Trophoblast cell (in vitro differentiated cells and primary cell): ENCODE measurements at places on chromosomes 7 and 10.

DNA sequence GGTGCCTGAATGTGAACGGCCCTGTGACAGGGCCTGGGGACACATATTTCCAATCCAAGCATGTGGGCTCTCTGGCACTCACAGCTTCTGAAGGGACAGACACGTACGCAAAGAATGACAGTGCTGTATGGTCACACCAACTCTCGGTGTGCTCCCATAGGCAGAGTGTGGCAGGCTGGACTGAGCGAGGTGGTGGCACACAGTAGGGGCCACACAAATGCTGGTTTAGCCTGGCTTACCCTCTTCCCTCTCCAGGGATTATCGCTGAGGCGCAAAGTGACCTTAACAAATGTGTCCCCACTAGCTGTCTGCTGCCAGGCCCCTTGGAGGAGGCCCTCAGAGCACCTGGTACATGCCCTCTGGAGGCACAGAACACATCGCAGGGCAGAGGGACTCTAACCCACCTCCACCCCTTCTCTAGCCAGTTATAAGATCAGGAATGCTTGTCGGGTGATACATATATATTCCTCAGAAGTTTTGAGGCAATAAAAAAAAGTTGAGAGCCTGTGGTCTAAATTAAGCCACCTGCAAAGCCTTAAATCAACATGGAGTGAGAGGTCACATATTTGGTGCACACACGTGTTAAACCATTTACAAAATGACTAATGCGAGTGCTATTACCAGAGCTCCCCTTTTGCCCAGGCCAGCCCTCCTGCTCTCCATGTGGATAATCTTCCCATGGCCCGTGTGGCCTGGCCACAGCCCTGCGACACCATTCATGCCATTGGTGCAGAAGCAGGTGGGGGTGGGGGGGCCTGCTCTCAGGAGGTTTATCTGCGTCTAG, 262.8 kb upstream of the GRB10 start:
- DNase-seq: no peak

GRCh38 chr7:133135451-133135850, 53.6 kb upstream of the CHCHD3 start:
- DNase-seq: peak; percentile 35

DNA sequence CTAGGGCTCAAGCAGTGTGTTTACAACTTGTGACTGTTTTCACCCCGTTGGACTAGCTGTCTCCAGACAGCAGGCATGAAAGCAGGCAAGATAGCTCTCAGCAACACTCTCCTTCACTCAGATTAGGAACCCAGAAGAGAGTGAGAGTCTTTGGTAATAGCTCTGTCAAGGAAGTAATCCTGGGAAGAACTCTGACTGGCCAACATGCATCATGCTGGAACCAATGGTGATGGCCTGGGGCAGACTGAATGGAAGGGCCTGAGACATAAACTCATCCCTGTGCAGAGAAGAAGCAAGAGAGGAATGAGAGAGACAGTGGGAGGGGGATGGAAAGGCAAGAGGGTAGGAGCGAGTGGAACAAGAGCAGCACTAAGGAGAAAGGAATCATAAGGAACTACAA, 48.9 kb downstream of the AKR1D1 start:
- no peak for DNase-seq

DNA sequence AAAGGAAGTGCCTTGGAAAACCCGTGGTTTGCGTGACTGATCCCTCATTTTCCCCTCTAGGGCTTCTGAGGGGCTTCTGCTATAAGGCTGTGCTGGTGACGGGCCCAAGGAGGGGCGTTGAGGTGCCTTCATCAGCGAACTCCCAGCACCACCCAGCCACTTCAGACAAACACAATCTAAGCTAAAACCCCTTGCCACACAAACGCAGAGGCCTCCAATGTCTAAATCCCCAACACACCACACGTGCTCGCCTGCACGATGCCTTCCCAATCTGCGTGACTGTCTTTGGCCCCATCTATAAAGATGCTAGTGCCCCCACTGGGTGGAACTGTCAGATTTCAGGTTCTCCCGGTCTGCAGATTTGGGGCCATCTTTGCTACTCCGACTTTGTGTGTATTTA, 4.1 kb upstream of the GAD2 start:
- no peak for DNase-seq

DNA sequence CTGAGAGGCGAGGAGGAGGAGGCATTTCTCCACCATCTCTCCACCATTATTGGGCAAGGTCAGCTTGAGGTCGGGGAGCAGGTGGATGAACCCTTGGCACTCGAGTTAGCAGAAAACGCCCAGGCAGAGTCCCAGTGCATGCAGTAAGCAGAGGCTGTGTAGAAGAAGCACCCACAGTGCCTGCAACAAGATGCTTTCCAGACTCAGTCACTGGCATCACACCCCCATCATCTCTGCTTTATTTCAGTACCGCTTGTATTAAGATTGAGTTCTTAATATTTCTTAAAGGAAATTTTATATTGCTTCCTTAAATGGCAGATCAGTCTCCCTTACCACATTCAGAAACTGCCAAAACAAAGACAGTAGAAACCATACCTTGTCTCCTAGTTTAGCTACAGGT, 122.3 kb upstream of the PPIF start:
- no peak for DNase-seq

GRCh38 chr10:91335147-91335546, 75.0 kb upstream of the HECTD2 start:
- DNase-seq: no peak

- DNase-seq: no peak
Observed at GRCh38 chr10:61059636-61060035, 115.7 kb upstream of the RHOBTB1 start.

GRCh38 chr10:676178-676577, 13.3 kb downstream of the DIP2C start:
- DNase-seq: no peak

- peak; percentile 66 for DNase-seq
Observed at GRCh38 chr7:121020249-121020988, 31.9 kb downstream of the CPED1 start.

DNA sequence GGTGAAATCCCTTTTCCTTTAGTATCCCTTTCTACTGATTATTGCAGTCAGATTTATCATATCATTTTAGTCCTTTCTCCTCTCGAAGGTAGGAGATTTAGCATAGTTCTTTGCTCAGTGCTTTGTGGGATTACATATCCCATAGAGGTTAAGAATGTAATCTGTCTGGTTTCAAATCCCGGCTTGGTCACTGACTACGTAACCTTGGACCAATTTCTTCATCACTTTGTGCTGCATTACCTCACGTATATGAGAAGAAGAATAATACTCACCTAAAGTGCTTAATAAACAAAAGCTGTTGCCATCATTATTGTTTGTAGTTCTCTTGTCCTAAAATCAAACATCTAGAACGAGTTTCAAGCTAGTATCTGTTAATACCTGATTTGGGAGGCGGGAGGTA, 74.0 kb downstream of the KMT2E start:
- peak; percentile 68 for DNase-seq

GRCh38 chr10:21318540-21319167, 206.8 kb downstream of the SKIDA1 start:
- no peak for DNase-seq

DNA sequence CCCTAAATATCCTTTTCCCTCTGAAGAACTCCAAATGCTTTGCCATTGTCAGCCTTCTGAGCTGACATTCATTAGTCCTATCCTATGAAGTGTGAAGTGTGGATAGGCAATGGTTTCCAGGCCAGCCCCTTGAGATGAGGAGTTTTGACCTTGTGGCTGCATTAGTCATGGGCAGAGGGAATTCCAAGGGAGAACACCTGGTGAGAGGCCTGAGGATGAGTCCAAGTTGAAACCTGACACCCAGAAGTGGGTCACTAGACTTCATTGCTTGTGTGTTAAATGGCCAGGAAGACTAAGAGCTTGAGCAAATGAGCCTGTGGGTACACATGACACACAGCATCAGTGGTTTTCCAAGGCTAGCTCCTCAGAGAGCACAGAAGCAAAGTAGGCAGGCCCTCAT, 260.8 kb downstream of the SKAP2 start:
- DNase-seq: peak; percentile 66

GRCh38 chr10:110558041-110558440, 9.5 kb upstream of the SMC3 start:
- DNase-seq: no peak

- no peak for DNase-seq
Observed at GRCh38 chr10:6194311-6194710, 8.4 kb upstream of the PFKFB3 start.

GRCh38 chr10:115856580-115856979, 416.4 kb downstream of the GFRA1 start:
- no peak for DNase-seq

DNA sequence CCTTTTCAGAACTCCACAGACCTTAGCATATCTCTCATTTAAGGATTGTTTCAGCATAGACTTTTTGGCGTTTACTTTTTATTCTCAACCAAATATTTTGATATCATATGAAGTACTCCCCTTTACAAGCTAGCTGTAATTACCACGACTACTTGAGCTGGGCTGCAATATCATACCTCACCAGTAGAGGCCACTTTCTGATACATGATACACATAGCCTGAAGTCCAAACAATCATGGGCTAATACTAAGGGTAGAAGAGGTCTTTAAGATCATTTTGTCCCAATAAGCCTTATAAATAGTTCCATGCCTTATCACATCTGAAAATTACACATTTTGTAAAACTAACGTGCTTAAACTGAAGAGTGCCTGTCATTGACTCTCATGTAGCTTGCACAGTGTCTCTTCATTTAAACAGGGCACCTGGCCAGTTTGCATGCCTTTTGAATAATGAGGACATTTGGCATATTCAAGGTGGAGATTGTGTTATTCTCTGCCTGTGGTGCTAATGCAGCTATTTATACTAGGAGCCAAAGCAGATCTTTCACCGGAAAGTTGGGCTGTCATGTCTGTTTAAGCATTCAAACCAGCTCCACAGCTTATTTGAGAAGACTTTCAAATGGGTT, 403.7 kb upstream of the ZMIZ1 start:
- DNase-seq: peak; percentile 63

- DNase-seq: no peak
Observed at GRCh38 chr7:23965296-23965695, 255.3 kb downstream of the STK31 start.

GRCh38 chr7:96306385-96307125, 15.3 kb downstream of the SLC25A13 start:
- DNase-seq: no peak

DNA sequence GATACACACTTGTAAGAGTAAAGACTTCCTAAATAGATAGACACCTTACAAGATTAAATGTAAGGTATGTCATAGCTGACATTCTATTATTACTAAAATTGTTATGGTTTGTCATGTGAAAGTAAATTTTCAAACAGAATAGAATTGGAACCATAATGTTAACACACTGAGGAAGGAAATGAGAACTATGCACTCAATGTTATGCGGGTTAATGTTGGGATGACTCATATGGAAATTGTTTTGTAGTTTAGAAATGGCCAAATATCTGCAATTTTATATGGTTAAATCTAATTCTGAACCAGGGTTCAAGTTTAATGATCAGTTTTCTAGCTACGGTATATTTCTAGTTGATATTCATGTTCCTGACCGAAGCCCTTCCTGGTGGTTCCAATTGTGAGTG, 214.2 kb upstream of the ADO start:
- DNase-seq: peak; percentile 42

DNA sequence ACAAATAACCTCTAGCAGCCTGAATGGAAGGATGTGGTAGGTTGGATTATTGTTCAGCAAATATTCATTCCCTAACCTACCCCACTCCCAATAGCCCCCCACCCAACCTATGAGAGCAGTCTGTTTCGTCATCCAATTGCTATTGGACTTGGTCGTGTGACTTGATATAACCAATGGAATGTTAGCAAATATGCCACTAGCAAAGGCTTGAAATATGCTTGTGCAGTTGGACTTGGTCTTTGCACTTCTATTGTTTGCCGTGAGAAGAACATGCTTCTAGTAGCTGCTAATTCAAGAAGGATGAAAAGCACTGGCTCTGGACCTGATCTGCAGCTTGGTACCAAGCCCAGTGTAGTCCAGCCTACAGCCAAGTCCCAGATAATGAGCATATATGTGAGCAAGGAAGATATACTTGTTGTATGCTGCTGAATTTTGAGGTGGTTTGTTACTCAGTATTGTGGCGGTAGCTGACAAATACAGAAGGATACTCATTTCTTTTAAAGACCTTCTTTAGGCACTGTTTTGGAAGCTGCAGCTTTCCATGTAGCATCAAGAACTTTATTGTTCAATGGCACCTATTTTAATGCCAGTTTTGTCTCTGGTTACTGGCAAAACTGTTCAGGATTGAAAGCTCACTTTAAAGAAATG, 180.4 kb downstream of the EXOC4 start:
- DNase-seq: no peak

DNA sequence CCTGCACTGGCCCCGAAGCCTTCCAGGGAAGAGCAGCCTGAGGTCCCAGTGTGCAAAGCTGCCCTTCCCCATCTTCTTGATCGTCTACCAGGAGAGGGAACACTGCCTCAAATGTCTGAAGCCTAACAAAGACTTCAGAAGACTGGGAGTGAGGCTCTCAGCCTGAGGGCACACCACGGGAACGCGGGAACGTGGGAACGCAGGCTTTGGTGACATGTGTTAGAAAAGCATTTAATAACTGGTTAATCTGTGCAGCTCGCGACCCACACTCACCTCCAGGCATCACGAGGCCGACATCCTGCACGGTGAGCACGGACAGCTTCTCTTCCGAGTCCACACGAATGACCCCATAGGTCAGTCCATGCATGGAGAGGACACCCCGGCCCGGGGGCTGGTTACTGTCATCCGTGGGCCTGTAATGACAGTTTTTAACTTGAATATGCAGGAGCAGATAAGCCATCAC, 234.0 kb downstream of the ZMYND11 start:
- no peak for DNase-seq

DNA sequence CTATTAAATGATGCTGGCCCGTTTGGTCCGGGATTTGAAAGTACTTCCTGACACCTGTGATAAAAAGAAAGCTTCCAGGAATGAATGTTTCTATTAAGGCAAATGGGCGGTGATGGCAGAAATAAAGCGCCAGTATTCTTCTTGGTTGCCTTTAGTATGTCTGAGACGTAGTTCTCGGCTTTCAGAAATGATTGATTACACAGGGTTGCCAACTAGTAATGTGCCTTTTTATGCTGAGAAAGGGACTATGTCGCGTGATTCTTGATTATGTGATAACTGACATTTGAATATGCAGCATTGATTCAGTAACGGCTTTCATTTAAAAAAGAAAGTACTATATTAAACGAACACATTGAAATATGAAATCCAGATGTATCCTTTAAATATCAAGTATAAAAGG, 13.9 kb downstream of the ZRANB1 start:
- no peak for DNase-seq

GRCh38 chr7:18221377-18222293, 194.0 kb upstream of the PRPS1L1 start:
- DNase-seq: no peak

DNA sequence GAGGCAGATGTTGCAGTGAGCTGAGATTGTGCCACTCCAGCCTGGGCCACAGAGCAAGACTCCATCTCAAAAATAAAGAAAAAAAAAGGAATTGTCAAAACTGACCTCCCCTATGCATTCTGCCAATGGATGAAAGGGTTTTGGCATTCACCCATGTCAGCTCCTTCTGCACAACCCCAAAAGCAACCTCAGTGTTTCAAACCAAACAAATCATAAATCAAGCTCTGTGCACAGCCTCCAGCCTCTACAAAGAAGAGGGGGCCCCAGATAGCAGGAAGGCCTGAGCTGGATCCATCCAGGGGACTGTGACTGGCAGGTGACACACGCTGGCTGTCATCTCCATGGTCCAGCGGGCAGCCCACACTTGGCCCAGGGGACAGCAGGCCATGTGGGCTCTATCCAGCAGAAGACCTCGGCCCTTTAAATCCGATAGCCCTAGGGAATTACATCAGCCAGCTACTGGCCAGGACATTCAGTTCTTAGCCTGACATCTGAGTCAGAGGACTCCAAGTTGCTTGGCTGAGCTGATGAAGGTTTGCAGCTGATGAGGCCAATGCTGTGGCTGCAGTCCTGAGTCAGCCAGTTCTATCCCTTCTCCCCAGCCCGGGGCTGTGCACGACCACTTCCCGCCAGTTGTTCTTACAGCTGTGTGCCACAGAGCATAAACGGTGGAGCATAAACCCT, 52.0 kb upstream of the FIGNL1 start:
- peak; percentile 55 for DNase-seq
